ENCODE measurements at places on chromosomes 16 and 17.

DNA sequence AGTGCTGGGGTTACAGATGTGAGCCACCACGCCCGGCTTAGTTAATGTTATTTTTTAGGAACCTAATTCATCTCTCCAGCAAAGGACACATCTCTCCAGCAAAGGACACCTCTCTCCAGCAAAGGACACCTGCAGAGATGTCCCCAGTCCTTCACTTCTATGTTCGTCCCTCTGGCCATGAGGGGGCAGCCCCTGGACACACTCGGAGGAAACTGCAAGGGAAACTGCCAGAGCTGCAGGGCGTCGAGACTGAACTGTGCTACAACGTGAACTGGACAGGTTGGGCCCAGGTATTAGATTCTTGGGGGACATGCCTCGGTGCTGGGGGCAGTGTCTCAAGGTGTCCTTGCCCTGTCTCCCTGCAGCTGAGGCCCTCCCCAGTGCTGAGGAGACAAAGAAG is 4.7 kb downstream of the PFAS start:
- DNase-seq: no peak

DNA sequence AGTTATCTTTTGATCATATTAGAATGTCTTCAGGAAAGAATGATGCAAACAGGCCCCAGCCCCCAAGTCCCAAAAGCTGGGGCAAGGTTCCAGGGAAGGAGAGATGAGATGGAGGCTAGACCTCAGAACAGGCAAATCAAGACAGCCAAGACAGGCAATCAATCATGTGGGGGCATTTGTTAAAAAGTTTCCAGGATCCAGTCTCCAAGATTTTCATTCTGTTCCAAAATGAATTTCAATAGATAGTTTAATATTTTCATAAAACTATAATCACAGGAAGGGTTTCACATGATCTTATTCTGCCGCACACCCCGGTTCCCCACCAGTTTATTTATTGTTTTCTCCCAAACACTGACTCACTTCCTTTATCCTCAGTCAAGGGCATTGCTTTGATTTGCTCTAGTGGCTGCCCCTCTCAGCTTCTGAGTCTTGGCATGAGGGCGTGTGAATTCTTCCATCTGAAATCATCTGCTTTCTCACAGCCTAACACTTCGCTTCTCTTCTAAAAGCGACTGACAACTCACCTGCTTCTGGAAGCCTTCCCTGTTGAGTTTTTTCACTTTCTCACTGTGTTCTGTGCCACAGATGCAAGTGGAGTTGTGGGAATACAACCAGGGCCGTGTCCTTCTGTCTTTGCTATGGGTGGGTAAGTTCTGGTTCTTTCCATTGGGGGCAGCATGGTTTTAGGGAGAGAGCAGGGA is 12.2 kb upstream of the TERF2 start:
- no peak for DNase-seq

DNA sequence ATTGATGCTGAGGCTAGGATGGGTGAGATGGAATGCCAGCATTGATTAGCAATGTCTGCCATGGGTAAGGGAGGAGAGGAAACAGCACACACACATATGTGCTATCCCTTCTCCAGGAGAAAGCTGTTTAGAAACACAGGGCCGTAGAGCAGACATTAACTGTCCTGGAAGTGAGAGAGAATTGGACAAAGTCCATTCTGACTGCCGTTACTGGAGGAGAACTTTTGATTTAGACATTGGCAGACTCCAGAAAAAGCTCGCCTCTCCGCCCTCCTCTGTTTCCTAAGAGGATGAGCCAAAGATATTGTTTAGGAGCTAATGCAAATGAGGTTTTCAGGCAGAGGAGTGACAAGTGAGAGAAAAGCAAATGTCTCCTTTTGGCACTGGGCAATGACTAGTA is 237.0 kb downstream of the HAPSTR1 start:
- no peak for DNase-seq

DNA sequence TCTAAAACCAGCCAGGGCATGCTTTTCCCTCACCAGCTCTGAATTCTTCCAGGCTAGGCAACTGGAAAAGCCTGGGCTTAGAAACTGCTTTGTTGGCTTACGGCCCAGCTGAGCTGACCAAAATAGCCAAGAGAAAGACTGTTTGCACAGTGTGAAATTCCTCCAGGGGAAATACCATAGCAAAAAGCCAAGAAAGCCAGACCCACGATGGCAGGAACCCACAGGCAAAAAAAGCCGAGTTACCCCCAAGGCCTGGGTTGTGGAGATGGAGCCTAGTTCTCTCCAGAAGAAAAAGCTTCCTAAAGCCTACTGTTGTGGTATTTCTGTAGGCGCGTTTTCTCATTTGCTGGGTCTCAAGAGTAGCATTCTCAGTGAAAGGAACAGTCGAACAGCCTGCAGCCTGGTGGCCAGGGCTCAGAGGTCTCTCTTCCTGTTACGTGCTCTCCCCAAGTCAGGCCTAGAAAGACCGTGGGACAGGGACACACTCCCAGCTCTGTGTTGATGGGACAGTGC is 9.2 kb downstream of the SP2 start:
- no peak for DNase-seq

DNA sequence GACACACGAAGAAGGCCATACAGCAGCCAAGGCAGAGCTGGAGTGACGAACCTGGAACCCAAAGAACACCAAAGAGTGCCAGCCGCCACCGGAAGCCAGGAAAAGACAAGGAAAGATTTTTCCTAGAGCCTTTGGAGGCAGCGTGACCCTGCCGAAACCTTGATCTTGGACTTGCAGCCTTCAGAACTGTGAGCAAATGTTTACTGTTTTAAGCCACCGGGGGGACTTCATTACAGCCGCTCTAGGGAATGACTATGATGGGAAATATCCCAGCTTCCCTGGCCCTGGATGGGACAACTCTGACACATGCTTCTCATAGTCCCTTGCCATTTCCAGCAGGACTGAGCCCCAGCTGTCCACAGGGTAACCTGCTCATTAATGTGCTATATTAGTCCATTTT is 270.6 kb downstream of the HAPSTR1 start:
- DNase-seq: no peak
